GM10248 (cell line): ENCODE measurements at places on chromosomes 1 and 21.

GRCh38 chr1:30872948-30873263 is 35.7 kb downstream of the SDC3 start:
- no peak for DNase-seq

GRCh38 chr1:195971589-195971988 is 636.7 kb downstream of the KCNT2 start:
- no peak for DNase-seq

DNA sequence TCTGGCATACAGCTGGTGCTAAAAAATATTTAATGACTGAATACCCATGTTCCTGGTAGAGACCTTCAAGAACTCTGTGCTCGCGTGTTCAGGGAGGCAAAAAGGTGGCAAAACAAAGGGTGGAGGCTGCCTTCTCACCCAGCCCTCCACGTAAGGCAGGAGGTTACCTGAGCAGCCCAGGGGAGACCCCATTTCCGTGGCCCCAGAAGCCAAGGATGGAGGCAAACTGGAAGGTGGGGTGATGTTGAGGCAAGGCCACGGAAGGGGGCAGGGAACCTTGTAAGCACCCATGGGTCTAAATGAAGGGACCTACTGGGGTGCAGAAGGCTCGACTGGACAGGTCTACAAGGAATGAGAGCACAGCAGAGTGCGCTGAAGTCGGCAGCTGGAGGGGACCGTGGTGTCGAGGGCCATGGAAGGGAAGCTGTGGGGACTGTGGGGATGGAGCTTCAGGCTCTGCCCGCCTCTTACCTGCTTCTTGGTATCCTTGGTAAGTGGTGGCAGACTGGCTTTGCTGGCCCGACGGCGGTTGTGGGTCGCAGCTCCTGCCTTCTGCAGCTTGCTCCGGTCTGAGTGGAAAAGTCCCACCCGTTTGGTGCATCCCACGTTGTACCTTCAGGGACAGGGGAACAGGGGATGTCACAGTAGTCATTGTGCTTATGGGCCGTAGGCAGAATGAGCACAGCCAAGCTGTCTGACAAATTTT is 8.9 kb upstream of the A3GALT2 start:
- no peak for DNase-seq

DNA sequence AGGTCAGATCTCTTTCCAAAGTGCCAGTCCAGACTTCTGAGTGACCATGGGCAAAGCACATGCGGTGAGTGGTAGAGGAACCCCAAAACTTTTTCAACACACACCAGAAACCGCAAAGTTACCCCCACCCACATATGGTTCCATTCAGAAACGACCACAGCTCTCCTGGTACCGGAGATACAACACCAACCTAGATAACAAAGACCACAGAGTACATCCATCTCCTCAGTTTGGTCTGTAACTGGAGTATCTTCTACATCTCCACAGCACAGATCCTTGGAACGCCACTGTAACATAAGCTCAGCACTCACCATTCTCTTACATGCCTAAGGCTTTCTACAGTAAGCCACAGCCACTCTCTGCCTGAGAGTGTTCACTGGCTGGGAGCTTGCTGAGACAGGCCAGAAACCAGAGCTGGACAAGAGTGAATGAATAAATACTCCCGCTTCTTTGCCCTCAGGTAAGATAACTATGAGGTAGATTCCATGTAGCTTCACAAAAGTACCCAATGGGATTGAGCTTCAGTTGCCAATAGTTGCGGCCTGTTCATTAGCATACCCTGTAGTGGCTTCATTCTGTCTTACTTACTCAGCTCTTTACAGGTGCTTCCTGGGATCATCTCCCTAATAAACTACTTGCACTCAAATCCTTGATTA is 81.8 kb downstream of the SMYD3 start:
- DNase-seq: no peak

DNA sequence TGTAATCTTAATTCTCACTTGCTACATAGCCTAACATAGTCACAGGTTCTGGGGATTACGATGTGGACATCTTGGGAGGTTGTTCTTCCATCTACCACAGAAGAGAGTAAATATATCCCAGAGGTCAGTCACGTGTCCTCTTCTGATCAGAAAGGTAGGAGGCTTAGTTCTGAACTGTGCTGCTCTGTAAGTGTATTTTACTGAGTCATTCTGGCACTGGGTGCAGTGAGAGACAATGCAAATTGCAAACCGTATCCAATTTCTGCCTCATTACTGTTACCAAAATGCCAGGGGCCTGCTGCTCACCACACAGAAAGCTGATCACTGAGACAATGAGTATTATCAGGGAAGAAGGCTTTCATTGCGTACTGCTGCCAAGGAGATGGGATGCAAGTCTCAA is 104.0 kb downstream of the GABPA start:
- no peak for DNase-seq

DNA sequence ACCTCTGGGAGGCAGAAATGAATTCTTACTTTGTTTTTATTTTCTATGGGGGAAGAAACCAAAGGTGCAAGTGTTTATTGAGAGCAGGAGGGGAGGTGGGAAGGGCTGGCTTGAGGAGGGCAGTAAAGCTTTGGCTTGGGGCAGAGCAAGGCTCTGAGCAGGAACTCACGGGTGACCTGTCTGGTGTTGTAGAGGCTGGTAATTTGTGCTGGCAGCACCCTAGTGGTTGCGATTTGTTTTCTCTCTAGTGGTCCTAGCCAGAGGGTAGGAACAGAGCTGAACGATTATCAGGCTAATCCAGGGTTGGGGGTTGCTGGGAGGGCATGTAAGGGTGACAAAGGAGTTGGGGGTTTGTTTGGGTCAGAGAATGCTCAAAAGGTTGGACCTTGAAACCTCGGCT is 16.6 kb downstream of the TMCC2 start:
- no peak for DNase-seq

DNA sequence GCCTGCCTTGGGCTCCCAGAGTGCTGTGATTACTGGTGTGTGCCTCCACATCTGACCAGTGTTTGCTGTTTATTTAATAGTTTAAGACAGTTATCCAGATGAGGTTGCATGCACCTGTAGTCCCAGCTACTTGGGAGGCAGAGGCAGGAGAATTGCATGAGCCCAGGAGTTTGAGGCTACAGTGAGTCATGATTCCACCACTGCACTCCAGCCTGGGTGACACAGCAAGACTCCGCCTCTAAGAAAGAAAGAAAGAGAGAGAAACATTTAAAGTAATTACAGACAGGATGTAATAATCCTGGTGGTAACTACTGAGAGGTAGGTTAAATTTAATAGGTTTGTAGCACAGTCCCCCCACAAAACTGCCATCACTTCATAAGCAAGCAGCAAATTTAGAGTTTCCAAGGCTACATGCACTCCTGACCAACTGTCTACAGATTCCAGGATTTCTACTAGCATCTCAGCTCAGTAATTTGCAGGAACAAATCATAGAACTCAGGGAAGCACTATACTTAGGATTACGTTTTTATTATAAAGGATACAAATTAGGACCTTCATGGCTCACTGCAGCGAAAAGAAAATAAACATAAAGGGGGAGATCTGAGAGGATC is 89.6 kb downstream of the PKN2 start:
- no peak for DNase-seq

- no peak for DNase-seq
These were observed 4.6 kb downstream of the MIB2 start for GRCh38 chr1:1619917-1620361.
